ENCODE measurements at places on chromosomes 5 and 9. TPM values are rescaled to one million over a fixed set of nuclear protein-coding genes. Genes with fewer than 3 reads are reported as not detected.

TMED9 gene
- 110 TPM for total RNA-seq

DNA sequence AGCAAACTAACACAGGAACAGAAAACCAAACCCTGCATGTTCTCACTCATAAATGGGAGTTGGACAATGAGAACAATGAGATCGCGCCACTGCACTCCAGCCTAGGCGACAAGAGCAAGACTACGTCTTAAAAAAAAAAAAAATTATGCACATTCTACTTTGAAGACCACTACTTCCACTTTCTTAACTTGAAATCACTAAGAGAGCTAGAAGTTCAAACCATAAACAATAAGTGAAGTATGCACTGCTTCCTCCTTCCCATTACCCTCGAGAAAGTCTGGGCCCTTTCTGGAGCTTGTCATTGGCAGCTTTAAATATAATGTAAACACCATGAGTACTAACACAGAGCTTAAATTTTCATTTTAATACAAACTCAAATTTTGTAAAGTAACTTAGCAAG lies 94.9 kb downstream of the TLE1 start:
- no peak overlapping the region for H3K27ac ChIP-seq
- peaks cover 30% of the 10 kb centered on the region for H3K27me3 ChIP-seq
- peaks cover 7% of the 10 kb centered on the region for H3K4me1 ChIP-seq
- no peak for DNase-seq
- H3K36me3 ChIP-seq, result no peaks in the 10 kb centered on the region

GRCh38 chr5:149820536-149821510 lies 90.7 kb downstream of the PPARGC1B start:
- peaks cover 5% of the 10 kb centered on the region for H3K36me3 ChIP-seq
- H3K4me3 ChIP-seq, result no peak overlapping the region
- H3K27ac ChIP-seq, result no peak overlapping the region
- H3K27me3 ChIP-seq, result no peaks in the 10 kb centered on the region
- no peaks in the 10 kb centered on the region for H3K4me1 ChIP-seq
- no peak for DNase-seq

BARX1 gene
- total RNA-seq, result 0.21 TPM

DNA sequence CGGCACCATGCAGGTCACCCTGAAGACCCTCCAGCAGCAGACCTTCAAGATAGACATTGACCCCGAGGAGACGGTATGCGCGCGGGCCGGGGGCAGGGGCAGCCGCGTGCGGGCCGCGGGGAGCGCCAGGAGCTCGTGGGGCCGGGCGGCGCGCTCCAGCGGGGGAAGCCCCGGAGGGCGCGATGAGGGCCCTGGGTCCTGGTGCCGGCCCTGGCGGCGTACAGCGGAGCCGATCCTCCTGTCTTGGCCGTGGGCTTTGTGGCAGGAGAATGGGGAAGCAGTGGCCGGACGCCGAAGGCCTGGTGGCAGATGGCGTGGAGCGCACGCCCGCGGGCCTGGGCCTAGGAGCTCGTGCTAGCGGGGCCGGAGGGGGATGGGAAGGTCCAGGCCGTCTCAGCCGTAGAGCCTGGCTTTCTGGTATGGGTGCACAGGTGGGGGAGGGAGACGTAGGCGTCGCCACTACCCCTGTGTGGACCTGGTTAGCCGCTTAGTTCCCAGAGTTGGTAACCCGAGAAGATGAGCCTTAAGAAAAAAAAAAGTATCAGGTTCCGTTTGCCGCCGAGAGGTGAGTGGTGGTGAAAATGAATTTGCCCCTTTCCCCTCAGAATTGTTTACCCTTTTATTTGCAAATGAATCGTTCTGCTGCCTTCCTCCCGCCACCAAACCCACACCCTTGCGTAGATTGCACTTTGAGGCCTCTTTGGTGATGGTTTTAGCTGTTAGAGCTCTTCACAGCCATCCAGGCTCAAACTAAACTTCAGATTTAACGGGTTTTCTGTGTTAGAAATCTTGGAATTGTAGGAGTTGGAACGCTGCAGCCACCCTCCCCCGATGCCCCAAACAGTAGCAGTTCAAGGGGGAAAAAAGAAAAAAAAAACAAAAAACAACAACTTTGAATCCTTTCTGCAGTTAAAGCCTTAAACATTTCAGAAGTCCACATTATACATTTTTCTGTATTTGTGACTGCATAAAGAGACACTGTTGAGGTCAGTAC lies 841 bp downstream of the RAD23B start:
- peak; percentile 67 for DNase-seq
- H3K4me3 ChIP-seq, result peak overlapping the region; percentile 86
- no peaks in the 10 kb centered on the region for H3K27me3 ChIP-seq

DNA sequence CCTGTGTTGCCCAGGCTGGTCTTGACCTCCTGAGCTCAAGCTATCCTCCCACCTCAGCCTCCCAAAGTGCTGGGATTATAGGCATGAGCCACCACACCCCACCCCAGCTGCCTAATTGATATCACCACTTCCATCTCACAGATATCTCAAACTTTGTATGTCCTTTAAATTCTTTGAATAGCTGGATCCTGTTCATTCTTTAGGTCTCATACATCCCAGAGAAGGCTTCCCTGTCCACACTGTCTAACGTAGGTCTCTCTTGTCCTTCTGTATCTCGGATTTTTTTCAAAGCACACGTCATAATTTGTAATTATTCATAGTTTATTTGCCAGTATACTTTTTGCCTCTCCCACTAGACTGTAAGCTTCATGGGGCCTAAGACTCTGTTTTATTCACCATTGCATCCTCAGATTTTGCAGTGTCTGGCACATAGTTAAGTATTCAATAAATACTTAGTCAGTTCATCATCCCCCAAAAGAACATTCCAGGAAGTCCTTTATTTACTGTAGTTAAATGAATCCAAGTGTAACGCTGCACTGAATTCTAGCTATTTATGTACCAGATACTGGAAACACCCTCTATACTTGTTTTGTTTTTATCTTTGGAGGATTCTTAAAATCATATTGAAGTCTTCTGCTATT lies 10.5 kb downstream of the ARSK start:
- H3K27ac ChIP-seq, result no peak overlapping the region
- peaks cover 11% of the 10 kb centered on the region for H3K4me1 ChIP-seq
- H3K36me3 ChIP-seq, result peaks cover 15% of the 10 kb centered on the region
- no peak overlapping the region for H3K4me3 ChIP-seq

DNA sequence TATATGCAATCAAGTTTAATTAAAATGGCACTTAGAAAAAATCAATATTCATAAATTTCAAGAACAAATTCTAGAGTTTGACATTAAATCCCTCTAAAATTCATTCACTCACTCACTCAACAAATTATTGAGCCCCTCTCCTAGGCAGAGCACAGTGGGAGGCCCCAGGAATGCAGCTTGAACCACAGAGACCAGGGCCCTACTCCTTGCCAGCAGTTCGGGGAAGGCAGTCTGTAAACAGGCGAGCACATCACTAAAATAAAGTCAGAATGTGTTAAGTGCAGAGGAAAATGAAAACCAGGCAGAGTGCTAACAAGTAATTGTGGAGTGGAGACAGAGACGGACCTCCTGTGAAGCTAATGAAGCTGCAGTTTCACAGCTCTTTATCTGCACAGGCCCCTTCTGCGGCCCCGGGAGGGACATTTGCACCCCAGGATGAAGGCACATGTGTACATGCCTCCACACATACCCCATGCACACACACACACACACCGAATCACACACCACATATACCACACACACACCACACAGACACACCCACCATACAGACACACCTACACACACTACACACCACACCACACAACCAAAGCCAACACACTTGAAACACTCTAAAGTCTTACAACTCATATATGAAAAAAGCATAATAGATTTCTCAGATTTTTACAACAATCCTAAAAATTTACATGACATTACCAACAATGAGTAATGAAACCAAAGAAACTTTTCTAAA lies 40.5 kb downstream of the BHMT start:
- no peaks in the 10 kb centered on the region for H3K4me1 ChIP-seq
- no peak for DNase-seq
- H3K27ac ChIP-seq, result no peak overlapping the region
- peaks cover 5% of the 10 kb centered on the region for H3K27me3 ChIP-seq
- H3K36me3 ChIP-seq, result no peaks in the 10 kb centered on the region
- H3K4me3 ChIP-seq, result no peak overlapping the region

All from activated naive CD4-positive, alpha-beta T cell treated with anti-CD3 and anti-CD28 coated beads for 36 hours (primary cell).